ENCODE measurements at places on chromosomes 5 and 9.

- no peak for DNase-seq
Observed at GRCh38 chr5:110289512-110289810, 437.0 kb downstream of the TMEM232 start.

GRCh38 chr5:117494188-117494587 lies 919.6 kb upstream of the SEMA6A start:
- no peak for DNase-seq

GRCh38 chr5:180154821-180155364 lies 54.1 kb downstream of the RASGEF1C start:
- no peak for DNase-seq

DNA sequence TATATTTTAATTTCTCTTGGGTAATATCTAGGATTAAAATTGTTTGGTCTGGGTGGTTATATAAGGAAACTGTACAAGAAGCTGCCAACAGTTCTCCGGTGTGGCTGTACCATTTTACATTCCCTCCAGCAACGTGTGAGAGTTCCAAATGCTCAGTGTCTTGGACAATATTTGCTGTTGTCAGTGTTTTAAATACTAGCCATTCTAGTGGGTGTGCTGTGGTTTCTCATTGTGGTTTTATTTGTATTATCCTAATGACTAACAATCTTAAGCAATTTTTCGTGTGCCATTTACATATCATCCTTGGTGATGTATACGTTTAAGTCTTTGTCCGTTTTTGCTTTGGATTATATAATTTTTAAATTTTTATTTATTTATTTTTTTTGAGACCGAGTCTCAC lies 34.0 kb downstream of the TNFSF15 start:
- no peak for DNase-seq

DNA sequence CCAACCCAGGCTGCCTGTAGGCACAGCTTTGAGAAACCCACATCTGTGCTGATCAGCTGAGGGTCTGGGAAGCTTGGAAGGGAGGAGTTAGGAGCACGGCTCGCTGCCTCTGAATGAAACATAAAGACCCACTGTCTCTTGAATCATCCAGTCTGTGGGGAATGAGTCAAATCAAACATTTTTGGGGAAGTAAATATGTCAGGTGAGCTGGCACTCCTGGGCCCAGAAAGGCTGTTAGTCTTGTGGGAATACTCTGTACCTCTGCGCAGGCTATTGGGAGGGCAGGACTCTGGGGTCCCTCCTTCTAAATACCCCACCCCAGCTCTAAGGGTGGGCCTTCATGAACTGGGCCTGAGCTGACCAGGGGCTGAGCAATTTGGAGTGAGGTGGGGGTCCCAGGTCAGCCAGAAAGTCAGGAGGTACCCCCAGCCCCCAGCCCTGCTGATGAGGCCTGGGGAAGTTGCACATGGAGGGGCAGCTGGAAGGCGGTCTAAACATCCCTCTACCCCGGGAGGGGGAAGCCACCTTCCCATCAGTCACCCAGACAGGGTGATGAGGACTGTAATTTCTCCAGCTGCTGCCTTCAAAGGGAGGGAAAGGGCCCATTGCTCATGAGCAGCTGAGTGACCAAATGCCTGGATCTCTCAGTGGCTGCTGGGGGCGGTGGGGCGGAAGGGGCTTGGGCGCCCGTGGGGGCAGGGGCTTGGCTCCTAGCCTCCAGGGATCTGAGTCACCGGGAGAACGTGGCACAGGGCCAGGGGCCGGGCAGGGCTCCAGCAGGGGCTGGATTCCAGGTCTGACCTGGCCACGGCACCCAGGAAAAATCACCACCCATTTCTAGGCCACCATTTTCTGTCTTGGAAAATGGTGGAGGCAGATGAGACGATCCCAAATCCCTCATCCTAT lies 10.8 kb downstream of the FIBCD1 start:
- no peak for DNase-seq

All from NCI-H1436 treated with DMSO at 0.1 percent for 48 hours (cell line).